ENCODE measurements at places on chromosomes 11 and 22. TPM values are rescaled to one million over a fixed set of nuclear protein-coding genes. Genes with fewer than 3 reads are reported as not detected.

- H3K36me3 ChIP-seq, result no peaks in the 10 kb centered on the region
- no peaks in the 10 kb centered on the region for H3K27me3 ChIP-seq
- no peak overlapping the region for H3K4me3 ChIP-seq
- no peak overlapping the region for H3K27ac ChIP-seq
Observed at GRCh38 chr11:10978198-10978597, 120.3 kb upstream of the ZBED5 start.

GRCh38 chr11:31939004-31939403 is 127.9 kb upstream of the PAX6 start:
- no peaks in the 10 kb centered on the region for H3K4me1 ChIP-seq
- H3K27ac ChIP-seq, result no peak overlapping the region
- H3K27me3 ChIP-seq, result peaks cover 18% of the 10 kb centered on the region
- no peak for DNase-seq

GRCh38 chr11:35148163-35148837 is 9.3 kb downstream of the CD44 start:
- H3K4me3 ChIP-seq, result no peak overlapping the region
- no peaks in the 10 kb centered on the region for H3K36me3 ChIP-seq
- no peak for DNase-seq
- H3K27ac ChIP-seq, result no peak overlapping the region
- H3K27me3 ChIP-seq, result no peaks in the 10 kb centered on the region

Gene SNX32
- not detected for total RNA-seq

Gene CNGA4
- 0.38 TPM for total RNA-seq

- no peak within 1 kb of the TSS for H3K4me3 ChIP-seq
- H3K27ac ChIP-seq, result no peak within 1 kb of the TSS
- no peak for DNase-seq
- no peaks in the 10 kb centered on the region for H3K27me3 ChIP-seq
- no peaks in the 10 kb centered on the region for H3K36me3 ChIP-seq
Observed at GRCh38 chr22:17007852-17008731, at the start of gene GAB4. GAB4 (minus strand) TSS chr22:17008222; CDS start chr22:17008114, 108 bp downstream.

- H3K36me3 ChIP-seq, result no peaks in the 10 kb centered on the region
- no peak overlapping the region for H3K27ac ChIP-seq
- no peak for DNase-seq
- no peaks in the 10 kb centered on the region for H3K27me3 ChIP-seq
- H3K4me1 ChIP-seq, result no peaks in the 10 kb centered on the region
Observed at GRCh38 chr22:22480940-22481339, 27.6 kb downstream of the ZNF280B start.

Gene VSTM5
- total RNA-seq, result not detected

GRCh38 chr11:131465746-131466145 is 95.3 kb downstream of the NTM start:
- no peaks in the 10 kb centered on the region for H3K27me3 ChIP-seq
- H3K4me1 ChIP-seq, result no peaks in the 10 kb centered on the region

DNA sequence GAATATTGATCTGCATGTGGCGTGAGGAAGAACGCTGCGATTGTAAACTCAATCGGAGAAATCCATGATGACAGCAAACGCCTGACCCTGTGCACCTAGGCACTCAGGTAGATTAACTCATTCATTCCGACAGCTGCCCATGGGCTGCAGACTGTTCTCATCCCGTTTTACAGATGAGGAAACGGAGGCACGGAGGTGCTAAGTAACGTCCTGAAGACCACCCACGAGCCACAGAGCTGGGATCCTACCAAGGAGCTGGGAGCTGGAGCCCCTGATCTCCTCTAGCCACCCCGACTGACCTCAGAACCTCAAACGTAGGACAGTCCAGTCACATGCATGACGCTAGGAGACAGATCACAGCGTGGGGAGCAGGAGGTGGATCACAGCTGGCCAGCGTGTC is 1092.7 kb downstream of the BRD1 start:
- no peak overlapping the region for H3K4me3 ChIP-seq
- H3K27me3 ChIP-seq, result no peaks in the 10 kb centered on the region
- no peaks in the 10 kb centered on the region for H3K4me1 ChIP-seq
- DNase-seq, result no peak

- H3K27ac ChIP-seq, result no peak overlapping the region
- no peak overlapping the region for H3K4me3 ChIP-seq
- no peaks in the 10 kb centered on the region for H3K27me3 ChIP-seq
- no peaks in the 10 kb centered on the region for H3K36me3 ChIP-seq
- H3K4me1 ChIP-seq, result peaks cover 35% of the 10 kb centered on the region
Observed at GRCh38 chr22:43566021-43566420, 154.2 kb downstream of the MPPED1 start.

- no peaks in the 10 kb centered on the region for H3K27me3 ChIP-seq
- H3K36me3 ChIP-seq, result no peaks in the 10 kb centered on the region
- H3K4me3 ChIP-seq, result no peak overlapping the region
- H3K27ac ChIP-seq, result no peak overlapping the region
- H3K4me1 ChIP-seq, result no peaks in the 10 kb centered on the region
Observed at GRCh38 chr11:134992981-134993380, 580.9 kb upstream of the B3GAT1 start.

Gene SCGB2A2
- not detected for total RNA-seq

- no peak for DNase-seq
- no peak overlapping the region for H3K27ac ChIP-seq
- no peaks in the 10 kb centered on the region for H3K36me3 ChIP-seq
- no peaks in the 10 kb centered on the region for H3K4me1 ChIP-seq
- peaks cover 12% of the 10 kb centered on the region for H3K27me3 ChIP-seq
- H3K4me3 ChIP-seq, result no peak overlapping the region
Observed at GRCh38 chr11:69823641-69824265, 4.5 kb upstream of the FGF3 start.

GRCh38 chr11:83282084-83282716 is 4.0 kb downstream of the CCDC90B start:
- H3K4me1 ChIP-seq, result peaks cover 25% of the 10 kb centered on the region
- H3K27ac ChIP-seq, result peak overlapping the region; percentile 32
- no peak for DNase-seq
- peaks cover 34% of the 10 kb centered on the region for H3K36me3 ChIP-seq
- no peak overlapping the region for H3K4me3 ChIP-seq

GRCh38 chr11:80925321-80925720 is 1484.5 kb upstream of the TENM4 start:
- H3K27me3 ChIP-seq, result no peaks in the 10 kb centered on the region
- H3K4me3 ChIP-seq, result no peak overlapping the region
- H3K27ac ChIP-seq, result no peak overlapping the region
- peaks cover 23% of the 10 kb centered on the region for H3K4me1 ChIP-seq
- no peak for DNase-seq

DNA sequence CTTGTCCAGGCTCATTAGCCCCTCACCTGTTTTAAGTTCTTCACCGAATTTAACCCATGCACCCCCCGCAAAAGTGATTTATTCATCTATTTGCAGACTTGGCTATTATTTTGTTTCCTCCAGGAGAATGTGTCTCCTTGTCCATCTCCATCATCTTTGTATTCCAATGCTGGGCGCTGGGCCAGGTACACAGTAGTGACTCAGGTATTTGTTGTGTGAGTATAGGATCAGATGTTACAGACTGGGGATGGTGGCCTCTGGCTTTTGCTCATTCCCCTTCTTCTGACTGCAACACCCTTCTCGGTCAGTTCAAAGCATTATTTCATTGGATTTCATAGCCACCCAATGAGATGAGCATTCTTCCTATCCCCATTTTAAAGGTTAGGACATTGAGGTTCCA is 408.2 kb downstream of the MN1 start:
- H3K4me3 ChIP-seq, result no peak overlapping the region
- DNase-seq, result no peak
- H3K27ac ChIP-seq, result no peak overlapping the region
- peaks cover 11% of the 10 kb centered on the region for H3K4me1 ChIP-seq

- no peak for DNase-seq
- peaks cover 71% of the 10 kb centered on the region for H3K4me1 ChIP-seq
- H3K4me3 ChIP-seq, result no peak overlapping the region
- no peaks in the 10 kb centered on the region for H3K36me3 ChIP-seq
Observed at GRCh38 chr11:57786436-57786835, 24.8 kb downstream of the CTNND1 start.

All from esophagus squamous epithelium (tissue), 5 donors.